ENCODE measurements at places on chromosomes 5 and 9.

DNA sequence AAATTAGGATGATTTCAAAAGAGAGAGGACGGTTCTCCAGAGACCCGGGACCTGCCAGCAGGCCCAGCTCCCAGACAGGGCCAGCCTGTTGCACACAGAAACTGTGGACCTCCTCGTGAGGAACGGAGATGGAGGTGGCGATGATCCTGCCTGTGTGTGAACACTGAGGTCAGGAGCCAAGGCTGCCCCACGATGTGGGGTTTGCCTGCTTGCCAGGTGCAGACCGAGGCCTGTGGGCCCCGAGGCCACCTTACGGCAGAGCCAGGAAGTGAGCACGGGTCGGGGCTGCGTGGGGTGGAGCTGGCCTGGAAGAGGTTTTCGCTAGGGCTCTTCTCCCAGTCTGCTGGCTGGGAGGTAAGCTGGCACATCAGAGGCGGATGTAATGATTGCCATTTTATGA, 4.3 kb downstream of the FAM163B start:
- DNase-seq: no peak

DNA sequence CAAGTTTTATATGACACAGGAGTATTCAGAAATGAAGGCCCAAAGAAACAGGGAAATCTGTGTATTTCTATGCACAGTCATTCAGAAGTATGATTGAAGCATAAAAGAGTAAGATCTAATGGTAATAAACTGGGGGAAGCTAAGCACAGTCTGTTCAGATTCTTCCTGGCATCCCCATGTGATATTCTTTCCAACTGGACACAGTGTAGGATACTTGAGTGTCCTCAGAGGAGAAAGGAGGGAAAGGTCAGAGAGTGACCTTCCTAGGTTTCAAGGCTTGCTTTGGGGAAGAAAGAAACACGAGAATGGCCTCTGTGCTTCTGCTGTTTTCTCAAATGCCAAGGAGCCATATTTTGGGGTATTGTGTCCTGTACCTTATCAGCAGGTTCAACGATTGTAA, 1798.4 kb upstream of the WWC1 start:
- no peak for DNase-seq

- DNase-seq: no peak
These were observed 110.3 kb upstream of the IQGAP2 start for GRCh38 chr5:76292620-76293322.

- DNase-seq: no peak
These were observed 48.2 kb downstream of the DBH start for GRCh38 chr9:133684121-133684935.

DNA sequence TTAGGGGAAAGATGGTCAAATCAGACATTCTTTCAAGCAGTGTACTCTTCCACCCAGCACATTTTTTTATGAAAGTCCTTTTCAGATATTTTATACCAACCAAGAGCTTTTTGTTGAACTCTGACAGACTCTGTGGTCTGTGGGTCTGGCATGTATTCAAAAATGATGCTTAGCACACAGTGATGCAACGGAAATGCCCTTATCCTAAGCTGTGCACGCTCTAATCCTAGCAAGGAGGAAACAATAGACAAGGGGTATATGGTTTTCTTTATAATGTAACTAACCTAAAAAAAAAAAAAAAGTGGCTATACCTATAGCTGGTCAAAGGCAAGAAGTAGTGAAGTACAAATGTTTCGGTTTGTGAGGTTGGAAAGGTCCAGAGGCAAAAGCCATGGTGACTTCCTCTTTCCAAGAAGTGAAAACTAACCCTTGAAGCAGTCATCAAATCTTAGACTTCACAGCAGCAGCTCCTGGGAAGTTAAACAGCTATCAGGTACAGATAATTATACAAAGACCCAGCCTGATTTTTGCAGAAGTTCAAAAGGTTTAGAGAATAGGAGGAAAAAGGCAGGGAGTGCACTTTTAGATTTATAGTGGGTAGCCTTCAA, 82.5 kb downstream of the SEMA6A start:
- no peak for DNase-seq

Data from ascending aorta (tissue), 2 donors.